MM.1S (cell line): ENCODE measurements at places on chromosomes 3 and 15.

GRCh38 chr3:71584394-71585011, 975 bp upstream of the FOXP1 start:
- H3K4me1 ChIP-seq = peaks cover 6% of the 10 kb centered on the region
- H3K27ac ChIP-seq = no peak overlapping the region
- no peaks in the 10 kb centered on the region for H3K36me3 ChIP-seq
- H3K27me3 ChIP-seq = peaks cover 11% of the 10 kb centered on the region

DNA sequence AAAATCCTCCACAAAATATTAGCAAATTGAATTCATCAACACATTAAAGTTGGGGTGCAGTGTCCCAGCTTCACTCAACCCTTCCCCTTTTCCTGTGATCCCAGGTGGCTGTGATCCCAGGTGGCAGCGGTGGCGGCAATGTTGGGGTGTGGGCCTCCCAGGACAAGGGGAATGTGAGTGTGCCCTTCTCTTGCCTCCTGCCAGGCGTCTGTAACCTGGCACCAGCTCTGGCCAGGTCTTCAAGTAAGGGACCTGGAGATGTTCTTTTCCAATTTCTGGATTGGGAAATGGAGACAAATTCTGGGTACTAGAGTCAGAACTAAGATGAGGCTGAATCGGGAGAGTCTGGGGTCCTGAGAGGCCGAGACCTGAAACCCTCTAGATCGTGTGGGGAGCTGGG, 20.1 kb downstream of the GOLGA6A start:
- H3K4me1 ChIP-seq = no peaks in the 10 kb centered on the region
- no peaks in the 10 kb centered on the region for H3K27me3 ChIP-seq
- H3K27ac ChIP-seq = no peak overlapping the region
- no peaks in the 10 kb centered on the region for H3K36me3 ChIP-seq

- peaks cover 8% of the 10 kb centered on the region for H3K4me1 ChIP-seq
- no peaks in the 10 kb centered on the region for H3K27me3 ChIP-seq
- H3K4me3 ChIP-seq = peak overlapping the region; percentile 89
- DNase-seq = no peak
- H3K36me3 ChIP-seq = no peaks in the 10 kb centered on the region; the same call in 1 of the 2 replicates
- H3K27ac ChIP-seq = peak overlapping the region; percentile 51; the same call in 1 of the 2 replicates
Measured at GRCh38 chr3:179348325-179349013, 960 bp downstream of the MFN1 start.

- H3K4me1 ChIP-seq = no peaks in the 10 kb centered on the region
- no peaks in the 10 kb centered on the region for H3K36me3 ChIP-seq
- DNase-seq = no peak
Measured at GRCh38 chr3:127722091-127722784, 49.5 kb downstream of the ABTB1 start.

DNA sequence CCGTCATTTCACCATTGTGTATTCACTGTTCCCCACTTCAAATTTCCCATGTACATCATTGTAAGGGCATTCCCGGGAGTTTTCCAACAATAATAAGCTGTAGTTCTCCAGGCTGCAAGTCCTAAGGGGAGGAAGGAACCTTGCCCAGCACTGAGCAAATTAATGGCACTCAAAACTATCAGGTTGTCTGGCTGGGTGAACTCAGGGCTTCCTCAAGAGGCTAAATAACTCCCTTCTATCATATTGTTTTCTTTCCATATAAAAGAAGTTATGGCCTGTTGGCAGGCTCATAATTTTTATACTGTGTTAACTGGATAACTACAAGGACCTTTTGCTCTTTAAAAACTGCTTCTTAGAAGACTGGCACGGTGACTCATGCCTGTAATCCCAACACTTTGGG, 71.4 kb downstream of the SEMA6D start:
- no peak overlapping the region for H3K27ac ChIP-seq
- no peaks in the 10 kb centered on the region for H3K27me3 ChIP-seq
- no peaks in the 10 kb centered on the region for H3K4me1 ChIP-seq
- no peaks in the 10 kb centered on the region for H3K36me3 ChIP-seq
- no peak overlapping the region for H3K4me3 ChIP-seq
- DNase-seq = no peak

DNA sequence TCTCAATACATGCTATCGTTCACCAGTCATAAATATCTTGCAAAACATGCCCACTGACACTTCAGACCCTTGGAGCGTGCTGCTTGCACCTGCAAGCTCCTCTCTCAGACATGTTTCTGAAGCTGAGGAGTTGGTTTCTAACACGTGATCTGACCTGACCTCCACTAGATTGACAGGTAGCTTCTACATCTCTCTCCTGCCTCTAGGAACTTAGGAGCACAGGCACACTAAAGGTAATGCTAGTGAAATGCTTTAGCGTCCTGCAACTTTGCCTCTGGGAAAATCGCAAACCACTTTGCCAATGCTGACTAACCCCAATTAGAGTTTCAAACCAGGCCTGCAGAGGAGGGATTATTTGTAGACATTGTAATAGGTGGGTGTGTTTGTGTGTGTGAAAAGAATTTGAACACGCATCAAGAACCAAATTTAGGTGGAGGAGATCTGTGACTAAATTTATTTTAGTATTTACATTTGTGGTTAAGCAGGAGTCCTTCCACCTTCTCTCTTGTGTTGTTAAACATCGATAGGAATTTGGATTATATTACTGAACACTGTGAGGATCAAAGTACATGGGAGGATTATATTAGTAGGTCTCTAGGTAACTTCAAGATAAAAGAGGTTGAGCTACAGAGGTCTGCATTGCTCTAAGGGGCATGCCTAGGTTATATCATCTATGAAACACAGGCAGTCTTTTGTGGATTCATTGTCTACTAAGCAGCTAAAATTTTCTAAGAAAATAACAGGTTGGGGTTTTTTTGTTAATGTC, 86.7 kb upstream of the ZBED2 start:
- H3K27me3 ChIP-seq = no peaks in the 10 kb centered on the region
- H3K4me1 ChIP-seq = peaks cover 60% of the 10 kb centered on the region
- H3K4me3 ChIP-seq = peak overlapping the region; percentile 6; the same call in 1 of the 2 replicates
- no peaks in the 10 kb centered on the region for H3K36me3 ChIP-seq
- H3K27ac ChIP-seq = peak overlapping the region; percentile 70
- peak; percentile 88 for DNase-seq

DNA sequence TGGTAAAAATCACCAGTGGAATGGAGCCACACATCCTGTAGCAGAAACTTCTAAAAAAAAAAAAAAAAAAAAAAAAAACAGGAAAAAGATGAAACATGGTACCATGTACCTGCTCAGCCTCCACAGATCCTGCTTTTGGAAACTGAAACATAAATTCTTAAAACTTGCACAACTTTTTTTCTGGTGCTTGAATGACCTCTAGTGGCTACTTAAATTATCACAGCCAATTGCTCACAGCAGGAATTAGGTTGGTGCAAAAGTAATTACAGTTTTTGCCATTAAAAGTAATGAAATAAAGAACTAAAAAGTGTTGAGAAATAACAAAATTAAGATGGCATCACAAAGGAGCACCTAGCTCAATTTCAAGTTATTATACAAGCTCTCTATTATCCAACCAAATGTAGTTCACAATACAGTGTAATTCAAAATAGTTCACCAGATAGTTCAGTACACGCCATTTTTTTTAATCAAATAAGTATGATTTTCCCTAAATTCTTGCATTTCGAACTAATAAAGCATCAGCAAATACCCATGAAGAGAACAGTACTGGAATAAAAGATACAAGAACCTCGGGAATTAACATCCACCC, 80.6 kb downstream of the ULK4 start:
- no peaks in the 10 kb centered on the region for H3K36me3 ChIP-seq
- no peaks in the 10 kb centered on the region for H3K27me3 ChIP-seq
- peak; percentile 59 for DNase-seq
- no peak overlapping the region for H3K4me3 ChIP-seq

DNA sequence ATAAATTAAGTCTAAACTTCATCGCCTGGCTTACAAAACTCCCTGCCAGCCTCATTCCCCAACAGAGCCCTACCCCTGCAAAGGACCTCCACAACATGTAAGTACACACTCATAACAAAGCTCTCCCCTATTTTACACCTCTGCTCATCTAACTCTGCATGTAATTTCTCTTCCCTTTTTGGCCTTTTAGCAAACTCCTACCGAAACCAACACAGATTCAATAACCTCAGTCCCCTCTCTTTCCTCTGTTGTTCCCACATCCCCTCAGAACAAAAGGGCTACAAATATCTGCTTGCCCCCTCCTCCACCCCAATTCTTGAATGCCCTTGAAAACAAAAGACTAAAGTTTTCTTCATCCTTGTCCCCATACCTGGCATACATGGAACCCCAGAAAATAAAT, 662 bp downstream of the UBL7 start:
- peak overlapping the region; percentile 87 for H3K4me3 ChIP-seq
- peak overlapping the region; percentile 79 for H3K27ac ChIP-seq
- H3K27me3 ChIP-seq = no peaks in the 10 kb centered on the region
- peaks cover 8% of the 10 kb centered on the region for H3K4me1 ChIP-seq
- H3K36me3 ChIP-seq = no peaks in the 10 kb centered on the region

DNA sequence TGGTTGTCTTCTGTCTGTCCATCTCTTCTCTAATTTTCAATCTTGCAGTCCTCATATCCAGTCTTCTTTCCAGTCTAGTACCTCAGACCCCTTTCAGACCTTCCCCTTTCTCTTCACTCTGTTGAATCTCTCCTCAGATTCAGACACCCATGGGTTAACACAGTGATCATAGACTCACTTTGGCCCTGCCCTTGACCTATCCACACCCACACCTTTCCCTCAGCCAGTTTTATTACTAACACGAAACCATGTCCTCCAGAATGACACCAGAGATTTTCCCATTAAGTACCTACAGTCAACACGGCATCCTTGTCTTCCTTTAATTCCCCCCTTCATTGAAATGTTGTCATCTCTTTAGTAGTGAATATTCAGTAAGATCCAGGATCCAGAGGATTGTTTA, 74.5 kb upstream of the UBE2E2 start:
- H3K4me1 ChIP-seq = 0 out of 2 replicates have a peak, but pooled peaks cover 6% of the 10 kb centered on the region
- no peaks in the 10 kb centered on the region for H3K27me3 ChIP-seq
- no peak overlapping the region for H3K27ac ChIP-seq
- H3K36me3 ChIP-seq = no peaks in the 10 kb centered on the region
- H3K4me3 ChIP-seq = no peak overlapping the region
- DNase-seq = no peak

GRCh38 chr3:59456852-59457485, 407.1 kb upstream of the CFAP20DC start:
- no peaks in the 10 kb centered on the region for H3K27me3 ChIP-seq
- H3K27ac ChIP-seq = no peak overlapping the region
- no peaks in the 10 kb centered on the region for H3K36me3 ChIP-seq
- H3K4me3 ChIP-seq = no peak overlapping the region
- H3K4me1 ChIP-seq = peaks cover 18% of the 10 kb centered on the region

DNA sequence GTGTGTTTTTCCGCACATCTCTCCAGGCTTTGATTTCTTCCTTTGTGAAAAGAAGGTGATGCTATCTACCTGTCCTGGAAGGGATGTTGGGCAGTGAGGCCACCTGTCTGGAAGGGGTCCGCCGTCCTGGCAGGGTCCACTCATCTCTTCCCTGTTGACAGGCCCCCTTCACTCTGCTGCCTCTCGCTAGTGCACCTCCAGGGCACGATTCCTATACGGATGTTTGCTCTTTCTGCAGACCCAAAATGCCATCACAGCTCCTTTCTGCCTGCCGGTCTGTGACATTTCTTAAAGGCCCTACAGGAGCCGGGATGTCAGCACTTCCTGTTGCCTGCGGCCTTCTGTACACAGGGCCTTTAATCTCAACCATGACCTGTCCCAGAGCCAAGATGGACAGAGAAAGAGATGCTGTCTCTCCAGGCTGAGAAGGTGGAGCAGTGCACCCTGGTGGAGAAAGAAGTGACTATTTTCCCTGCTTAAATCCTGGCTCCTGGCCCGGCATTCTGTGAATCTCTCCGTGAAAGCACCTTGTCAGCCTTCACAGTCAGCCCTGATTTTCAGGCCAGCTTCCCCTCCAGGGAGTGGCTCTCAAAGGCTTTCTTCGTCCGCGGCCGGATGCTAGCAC, 7.4 kb downstream of the FAM3D start:
- H3K36me3 ChIP-seq = no peaks in the 10 kb centered on the region
- H3K27ac ChIP-seq = no peak overlapping the region
- H3K27me3 ChIP-seq = no peaks in the 10 kb centered on the region
- no peaks in the 10 kb centered on the region for H3K4me1 ChIP-seq
- no peak overlapping the region for H3K4me3 ChIP-seq

- DNase-seq = no peak
- no peaks in the 10 kb centered on the region for H3K27me3 ChIP-seq
- no peaks in the 10 kb centered on the region for H3K4me1 ChIP-seq
- no peaks in the 10 kb centered on the region for H3K36me3 ChIP-seq
Measured at GRCh38 chr15:23561914-23562313, 3.6 kb upstream of the MKRN3 start.

GRCh38 chr15:80577552-80578205, 117.4 kb upstream of the ABHD17C start:
- no peaks in the 10 kb centered on the region for H3K27me3 ChIP-seq
- no peak overlapping the region for H3K4me3 ChIP-seq
- H3K4me1 ChIP-seq = no peaks in the 10 kb centered on the region
- no peaks in the 10 kb centered on the region for H3K36me3 ChIP-seq
- H3K27ac ChIP-seq = no peak overlapping the region
- DNase-seq = no peak

GRCh38 chr3:13768453-13768852, 111.4 kb downstream of the WNT7A start:
- peaks cover 42% of the 10 kb centered on the region for H3K27me3 ChIP-seq
- H3K4me1 ChIP-seq = no peaks in the 10 kb centered on the region
- no peak for DNase-seq
- H3K36me3 ChIP-seq = no peaks in the 10 kb centered on the region

- no peaks in the 10 kb centered on the region for H3K36me3 ChIP-seq
- H3K4me3 ChIP-seq = no peak overlapping the region
- H3K27ac ChIP-seq = no peak overlapping the region
- H3K4me1 ChIP-seq = no peaks in the 10 kb centered on the region
- no peaks in the 10 kb centered on the region for H3K27me3 ChIP-seq
Measured at GRCh38 chr3:78312851-78313250, 1273.0 kb downstream of the ROBO2 start.

GRCh38 chr3:145017959-145018358, 1046.3 kb downstream of the DIPK2A start:
- H3K36me3 ChIP-seq = no peaks in the 10 kb centered on the region
- no peak for DNase-seq

DNA sequence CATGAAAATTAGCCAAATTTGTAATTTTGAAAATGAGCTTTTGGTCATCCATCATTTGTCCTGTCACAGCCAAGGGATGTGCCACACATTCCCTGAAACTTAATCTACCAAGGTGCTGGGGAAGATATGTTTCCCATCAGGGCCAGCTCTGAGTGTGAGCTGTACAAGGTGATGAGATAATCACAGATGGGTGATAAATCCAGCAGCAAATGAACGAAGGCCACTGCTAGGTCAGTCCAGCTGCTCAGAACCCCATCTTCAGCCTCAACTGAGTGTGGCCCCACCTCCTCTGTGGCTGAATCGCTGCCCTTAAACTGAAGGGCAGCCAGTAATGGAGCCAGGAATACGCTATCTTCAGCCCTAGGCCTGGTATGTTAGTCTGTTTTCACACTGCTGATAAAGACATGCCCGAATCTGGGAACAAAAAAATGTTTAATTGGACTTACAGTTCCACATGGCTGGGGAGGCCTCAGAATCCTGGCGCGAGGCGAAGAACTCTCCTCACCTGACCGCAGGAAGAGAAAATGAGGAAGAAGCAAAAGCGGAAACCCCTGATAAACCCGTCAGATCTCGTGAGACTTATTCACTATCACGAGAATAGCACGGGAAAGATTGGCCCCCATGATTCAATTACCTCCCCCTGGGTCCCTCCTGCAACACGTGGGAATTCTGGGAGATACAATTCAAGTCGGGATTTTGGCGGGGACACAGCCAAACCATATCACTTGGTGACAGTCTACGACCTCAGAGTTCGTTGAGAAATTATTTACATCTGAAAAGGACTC, 553.0 kb downstream of the NTRK3 start:
- H3K4me1 ChIP-seq = no peaks in the 10 kb centered on the region
- no peak overlapping the region for H3K4me3 ChIP-seq
- H3K27me3 ChIP-seq = no peaks in the 10 kb centered on the region
- no peak overlapping the region for H3K27ac ChIP-seq
